Activated CD4-positive, alpha-beta T cell treated with anti-CD3 and anti-CD28 coated beads, Interleukin-2, amount 50 U/mL, for 4 hours (primary cell): ENCODE measurements at places on chromosomes 16 and 17.

- no peak for DNase-seq
Measured at GRCh38 chr16:55444754-55445485, 34.1 kb upstream of the MMP2 start.

DNA sequence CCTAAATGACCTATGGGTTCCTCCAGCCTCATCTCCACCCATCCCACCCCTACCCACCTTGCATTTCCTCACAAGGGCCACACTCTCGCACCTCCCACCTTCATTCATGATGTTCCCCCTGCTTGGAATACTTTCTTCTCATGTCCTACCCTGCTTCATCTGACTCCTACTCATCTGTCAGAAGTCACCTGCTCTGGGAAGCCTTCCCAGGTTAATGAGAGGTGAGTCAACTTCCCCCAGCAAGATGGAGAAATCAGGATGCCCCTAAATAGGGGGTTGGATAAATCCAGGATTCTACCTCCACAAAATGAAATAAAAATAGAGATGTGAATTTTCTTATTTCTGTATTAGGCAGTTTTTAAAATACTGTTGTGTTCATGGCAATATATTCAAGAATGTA, 51.0 kb upstream of the WSB1 start:
- DNase-seq, result no peak

- peak; percentile 66 for DNase-seq
Measured at GRCh38 chr16:89860747-89861304, 12.6 kb upstream of the TCF25 start.

- no peak for DNase-seq
Measured at GRCh38 chr16:62597875-62598274, 561.6 kb upstream of the CDH8 start.

DNA sequence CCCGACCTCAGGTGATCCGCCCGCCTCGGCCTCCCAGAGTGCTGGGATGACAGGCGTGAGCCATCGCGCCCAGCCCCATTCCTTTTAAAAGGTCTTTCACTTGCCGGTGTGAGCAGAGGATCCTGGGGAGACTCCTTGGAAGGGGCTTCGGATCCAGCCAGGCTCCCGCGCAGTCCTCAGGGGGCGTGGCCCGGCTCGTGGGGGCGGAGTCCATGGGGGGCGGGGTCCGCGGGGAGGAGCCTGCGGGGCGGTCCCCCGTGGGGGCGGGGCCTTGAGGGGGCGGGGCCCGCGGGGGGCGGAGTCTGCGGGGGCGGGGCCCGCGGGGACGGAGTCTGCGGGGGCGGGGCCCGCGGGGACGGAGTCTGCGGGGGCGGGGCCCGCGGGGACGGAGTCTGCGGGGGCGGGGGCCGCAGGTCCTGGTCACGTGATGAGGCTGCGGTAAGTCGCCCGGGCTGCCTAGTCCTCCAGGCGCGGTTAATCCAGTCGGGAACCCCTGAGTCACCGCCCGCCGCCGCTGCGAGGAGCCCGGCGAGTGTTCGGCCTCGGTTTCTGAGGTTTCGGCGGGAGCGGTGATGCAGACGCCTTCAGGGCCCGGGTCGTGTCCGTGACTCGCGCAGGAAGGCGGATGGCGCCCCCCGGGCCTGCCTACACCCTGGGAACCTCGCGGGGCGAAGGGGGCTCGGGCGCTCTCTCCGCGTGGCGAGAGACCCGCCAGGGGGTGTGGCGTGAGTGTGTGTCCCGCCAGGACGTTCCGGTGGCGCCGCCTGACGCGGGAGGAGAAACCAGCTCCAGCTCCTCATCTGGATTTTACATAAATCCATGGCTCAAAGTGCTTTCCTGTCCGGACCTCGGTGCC, 23.6 kb upstream of the ABR start:
- DNase-seq, result peak; percentile 45

DNA sequence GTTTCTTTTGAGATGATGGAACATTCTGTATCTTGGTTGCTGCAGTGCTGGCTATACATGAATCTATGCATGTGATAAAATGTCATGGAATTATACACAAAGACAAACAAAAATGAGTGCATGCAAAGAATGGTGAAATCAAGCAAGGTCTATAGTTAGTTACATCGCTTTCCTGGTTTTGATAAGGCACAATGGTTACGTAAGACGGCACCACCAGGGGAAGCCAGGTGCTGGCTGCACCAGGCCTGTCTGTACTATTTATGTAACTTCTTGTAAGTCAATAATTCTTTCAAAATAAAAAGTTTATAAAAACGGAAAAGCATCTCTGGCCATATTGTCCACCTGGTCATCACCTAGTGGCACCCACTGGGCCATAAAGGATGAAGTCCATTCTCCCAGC, 46.5 kb downstream of the ARHGAP27 start:
- DNase-seq, result no peak

DNA sequence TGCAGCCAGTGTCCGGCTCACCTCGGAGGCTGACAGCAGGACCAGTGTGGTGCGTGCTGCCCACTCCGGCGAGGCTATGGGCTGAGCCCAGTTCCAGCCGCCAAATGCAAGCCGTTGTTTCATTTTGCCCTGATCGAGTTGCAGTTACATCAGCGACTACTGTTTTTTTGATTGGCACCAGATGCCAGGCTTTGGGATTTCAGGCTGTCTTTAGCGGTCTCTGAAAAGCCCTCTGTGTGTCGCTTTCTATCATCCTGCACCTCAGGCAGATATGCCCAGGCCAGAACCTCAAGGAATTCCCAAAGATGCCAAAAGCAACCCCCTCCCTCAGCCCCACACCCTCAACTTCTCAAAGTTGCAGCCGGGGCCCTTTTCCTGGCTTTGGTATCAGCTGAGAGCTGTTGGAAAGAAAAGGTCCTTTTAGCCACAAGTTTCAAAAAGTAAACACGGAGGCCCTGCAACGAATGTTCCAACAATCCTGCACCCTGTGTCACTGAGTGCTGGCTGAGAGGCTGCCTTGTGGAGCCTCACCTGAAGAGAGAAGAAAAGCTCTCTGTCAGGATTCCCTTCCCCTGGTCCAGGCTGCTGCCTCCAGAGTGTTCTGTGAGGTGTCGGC, 58.9 kb downstream of the WWP2 start:
- DNase-seq, result no peak

GRCh38 chr17:73998653-73999645, 204.5 kb upstream of the RPL38 start:
- DNase-seq, result peak; percentile 53

- DNase-seq, result no peak
Measured at GRCh38 chr17:45752246-45752645, 31.9 kb upstream of the CRHR1 start.

GRCh38 chr16:48609652-48610029, 339 bp downstream of the N4BP1 start:
- no peak for DNase-seq

- DNase-seq, result no peak
Measured at GRCh38 chr16:16048904-16049582, 99.6 kb downstream of the ABCC1 start.

- DNase-seq, result no peak
Measured at GRCh38 chr17:29732209-29732608, 109.5 kb upstream of the CORO6 start.

GRCh38 chr17:2410951-2411350, 10.1 kb upstream of the MNT start:
- DNase-seq, result no peak

GRCh38 chr17:78532311-78532710, 44.9 kb downstream of the DNAH17 start:
- DNase-seq, result no peak

DNA sequence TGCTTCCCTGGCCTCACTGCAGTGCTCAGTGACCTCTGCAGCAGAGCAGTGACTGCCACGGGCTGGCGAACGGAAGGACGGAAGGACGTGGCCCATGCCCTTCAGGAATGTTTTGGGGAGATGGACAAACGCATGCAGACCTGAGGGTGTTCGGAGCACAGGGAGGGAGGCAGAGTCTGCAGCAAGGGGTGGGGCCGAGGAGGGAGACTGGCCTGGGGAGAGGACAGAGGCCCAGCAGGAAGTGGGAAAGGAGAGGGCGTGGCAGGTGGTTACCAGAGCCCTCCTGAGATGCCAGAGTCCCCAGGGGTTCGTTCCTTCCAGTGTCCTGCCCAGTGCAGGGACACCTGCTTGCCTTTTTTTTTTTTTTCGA, 21.9 kb downstream of the ADORA2B start:
- no peak for DNase-seq

GRCh38 chr16:9003322-9003721, 39.6 kb upstream of the USP7 start:
- DNase-seq, result no peak

DNA sequence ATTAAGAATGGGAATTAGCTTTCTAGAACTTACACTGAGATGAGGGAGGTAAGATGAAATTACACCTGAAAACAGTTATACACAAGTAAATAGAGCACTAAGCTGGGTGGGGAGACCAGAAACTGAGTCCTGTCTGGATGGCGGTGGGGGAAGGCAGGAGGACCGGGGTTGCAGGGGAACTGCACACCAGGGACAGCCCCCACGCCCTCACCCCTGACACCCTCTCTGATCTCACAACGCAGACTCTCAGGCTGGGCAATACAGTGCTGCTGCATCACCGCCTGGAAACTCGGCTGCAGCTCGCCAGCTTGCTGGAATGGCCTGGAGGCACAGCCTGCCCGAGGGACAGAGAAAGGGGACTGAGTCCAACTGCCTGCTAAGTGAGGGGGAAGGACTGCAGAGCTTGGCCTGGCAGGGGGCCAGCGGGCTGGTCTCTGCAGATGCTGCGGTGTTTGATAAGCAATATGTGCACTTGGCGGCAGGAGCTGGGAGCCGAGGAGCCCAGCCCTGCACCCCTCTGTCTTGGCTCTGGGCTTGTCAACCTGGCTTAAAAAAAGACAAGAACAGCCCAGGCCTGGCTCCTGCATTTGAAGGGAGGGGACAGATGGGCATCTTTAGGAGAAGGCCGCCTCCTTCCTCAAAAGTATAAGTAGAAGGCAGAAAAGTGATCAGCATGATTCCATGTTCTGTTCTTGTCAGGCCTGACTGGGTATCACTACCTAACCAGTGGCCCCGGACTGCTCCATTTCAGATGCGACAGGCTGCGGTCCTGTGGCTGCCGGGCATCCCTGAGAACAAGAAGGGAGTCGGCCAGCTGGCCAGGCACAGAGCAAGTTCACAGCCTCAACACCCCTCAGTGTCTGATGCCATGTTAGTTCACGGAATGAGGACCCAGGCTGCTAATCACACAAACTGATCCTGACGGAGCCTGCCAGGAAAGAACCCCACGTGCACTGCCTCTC, 30.2 kb downstream of the SPHK1 start:
- no peak for DNase-seq

GRCh38 chr17:82271401-82271800, 2.1 kb downstream of the CSNK1D start:
- DNase-seq, result no peak

GRCh38 chr16:13429416-13429815, 490.5 kb upstream of the ERCC4 start:
- DNase-seq, result no peak

DNA sequence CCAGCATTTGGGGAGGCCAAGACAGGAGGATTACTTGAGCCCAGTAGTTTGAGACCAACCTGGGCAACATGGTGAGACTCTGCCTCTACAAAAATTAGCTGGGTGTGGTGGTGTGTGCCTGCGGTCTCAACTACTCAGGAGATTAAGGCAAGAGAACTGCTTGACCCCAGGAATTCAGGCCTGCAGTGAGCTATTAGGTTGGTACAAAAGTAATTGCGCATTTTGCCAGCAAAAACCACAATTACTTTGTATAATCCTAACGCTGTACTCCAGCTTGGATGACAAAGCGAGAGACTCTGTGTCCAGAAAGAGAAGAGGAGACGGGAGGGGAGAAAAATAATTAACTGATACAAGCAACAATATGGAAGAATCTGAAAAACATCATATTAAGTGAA, 32.7 kb downstream of the YWHAE start:
- no peak for DNase-seq

DNA sequence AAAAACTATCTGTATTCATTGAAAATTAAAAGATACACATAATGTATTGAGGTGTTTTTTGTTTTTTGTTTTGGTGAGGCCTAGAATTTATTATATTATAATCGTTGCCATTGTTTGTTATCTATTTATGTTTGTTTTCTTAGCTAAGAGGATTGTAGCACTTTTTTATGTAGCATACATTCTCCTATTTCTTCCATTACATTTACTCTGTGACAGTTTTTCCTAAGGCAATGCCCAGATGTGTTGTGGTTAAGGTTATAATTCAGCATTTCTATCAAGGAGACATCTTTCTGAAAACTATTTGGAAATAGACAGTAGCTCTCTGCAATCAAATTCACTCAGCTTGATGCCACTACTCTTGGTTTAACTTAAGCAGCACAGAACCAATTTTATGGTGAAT, 161.6 kb downstream of the PPM1E start:
- DNase-seq, result no peak

DNA sequence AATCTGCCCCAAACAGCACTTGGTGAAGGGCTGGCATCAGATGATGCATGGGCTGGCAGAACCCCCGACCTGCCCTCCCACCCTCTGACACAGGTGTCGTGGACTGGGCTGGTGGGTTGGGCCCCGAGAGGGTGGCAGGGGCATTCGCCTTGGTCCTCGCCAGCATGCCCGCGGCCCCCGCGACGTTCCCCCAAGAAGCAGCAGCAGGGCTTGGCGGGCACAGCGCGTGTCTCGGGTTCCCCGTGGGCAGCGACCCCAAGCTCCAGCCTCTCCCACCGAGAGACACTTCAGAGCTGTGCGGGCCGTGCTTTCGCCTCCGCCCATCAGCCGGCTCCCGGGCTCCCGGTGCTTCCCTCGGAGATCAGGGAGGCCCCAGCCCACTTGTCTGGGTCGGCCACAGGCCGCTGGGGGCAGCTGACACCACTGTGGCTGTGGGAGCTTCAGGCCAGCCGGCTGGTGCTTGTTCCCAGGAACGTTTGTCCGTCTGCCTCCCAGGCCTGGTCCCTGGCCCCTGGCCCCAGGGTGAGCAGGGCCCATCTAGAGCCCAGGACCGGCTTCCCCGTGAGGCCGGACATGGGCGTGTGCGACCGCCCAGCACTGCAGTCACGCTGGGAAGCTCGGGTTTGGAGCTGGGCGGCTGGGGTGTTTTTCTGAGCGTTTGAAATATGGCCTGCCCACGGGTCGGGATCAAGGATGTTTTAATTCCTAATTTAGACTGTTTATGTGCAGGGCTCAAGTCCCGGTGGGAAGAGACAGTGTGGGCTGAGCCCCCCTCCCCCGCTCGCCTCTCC, 16.6 kb downstream of the CACNA1H start:
- no peak for DNase-seq

DNA sequence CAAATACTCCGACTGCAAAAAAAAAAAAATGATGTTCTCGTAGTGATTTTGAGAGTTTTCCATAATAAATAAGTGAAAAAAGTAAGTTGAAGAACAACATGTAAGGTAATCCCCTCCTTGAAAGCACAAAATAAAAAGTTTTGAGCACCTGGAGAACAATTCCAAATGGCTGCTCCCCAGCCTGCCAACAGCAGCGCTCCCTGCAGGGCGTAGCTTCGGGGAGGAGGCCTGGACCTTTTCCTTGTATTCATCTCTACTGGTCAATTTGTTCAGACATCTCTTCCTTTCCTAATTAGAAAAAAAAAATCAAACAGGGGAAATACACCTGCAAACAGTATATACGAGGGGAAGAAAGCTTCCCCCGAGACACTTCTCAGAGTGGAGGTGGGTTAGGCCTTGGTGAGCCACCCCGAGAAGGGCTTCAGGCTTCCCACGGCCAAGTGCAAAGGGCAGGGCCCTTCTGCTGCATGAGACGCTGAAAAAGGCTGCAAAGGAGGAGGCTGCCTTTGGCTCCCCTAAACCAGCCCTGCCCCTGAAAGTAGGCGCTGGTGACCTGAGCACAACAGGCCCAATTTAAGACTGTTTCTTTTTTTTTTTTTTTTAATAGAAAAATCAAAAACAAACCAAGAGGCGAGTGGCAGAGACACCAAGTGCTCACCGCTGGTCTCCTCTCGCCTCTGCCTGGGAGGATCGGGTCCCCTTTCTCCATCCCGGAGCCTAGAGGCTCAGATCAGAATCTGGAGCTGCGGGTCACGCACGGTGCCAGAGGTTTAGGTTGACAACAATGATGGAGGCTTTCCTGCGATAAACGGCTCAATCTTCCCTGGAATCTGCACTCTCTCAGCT, 193.1 kb upstream of the FOXF1 start:
- no peak for DNase-seq
